ENCODE measurements at places on chromosomes 2 and 18. TPM values are rescaled to one million over a fixed set of nuclear protein-coding genes. Genes with fewer than 3 reads are reported as not detected.
A peak's percentile ranks its signal among the peaks of the same experiment; 100 is the strongest.

DNA sequence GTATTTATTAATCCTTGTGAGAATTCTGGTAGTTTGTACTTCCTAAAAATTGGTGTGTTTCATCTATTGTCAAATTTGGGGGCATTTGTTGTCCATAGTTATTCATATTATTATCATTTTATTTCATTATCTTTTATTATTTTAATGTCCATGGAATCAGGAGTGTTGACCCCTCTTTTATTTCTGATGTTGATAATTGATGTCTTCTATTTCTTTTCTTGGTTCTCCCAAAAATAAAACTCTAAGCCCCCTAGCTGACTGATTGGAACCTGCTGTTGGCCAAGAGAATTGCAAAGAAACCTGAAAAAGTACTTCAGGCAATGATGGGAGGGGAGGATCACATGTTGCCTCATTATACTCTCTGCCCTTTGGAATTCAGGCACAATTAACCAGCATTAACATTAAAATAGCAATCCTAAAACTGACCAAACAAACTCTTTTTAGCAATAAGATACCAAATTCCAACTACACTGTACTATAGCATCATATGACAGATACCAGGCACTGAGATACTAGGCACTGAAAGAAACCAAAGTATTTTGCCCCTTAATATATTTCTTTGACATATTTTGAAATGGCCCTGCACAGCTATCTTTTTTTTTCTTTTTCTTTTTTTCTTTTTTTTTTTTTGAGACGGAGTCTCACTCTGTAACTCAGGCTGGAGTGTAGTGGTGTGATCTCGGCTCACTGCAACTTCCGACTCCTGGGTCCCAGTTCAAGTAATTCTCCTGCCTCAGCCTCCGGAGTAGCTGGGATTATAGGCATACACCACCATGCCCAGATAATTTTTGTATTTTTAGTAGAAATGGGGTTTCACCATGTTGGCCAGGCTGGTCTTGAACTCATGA lies 1097.2 kb upstream of the CNTNAP5 start:
- DNase-seq, result no peak

- no peak for DNase-seq
These were observed 1.9 kb downstream of the FIGN start for GRCh38 chr2:163733956-163734355.

DNA sequence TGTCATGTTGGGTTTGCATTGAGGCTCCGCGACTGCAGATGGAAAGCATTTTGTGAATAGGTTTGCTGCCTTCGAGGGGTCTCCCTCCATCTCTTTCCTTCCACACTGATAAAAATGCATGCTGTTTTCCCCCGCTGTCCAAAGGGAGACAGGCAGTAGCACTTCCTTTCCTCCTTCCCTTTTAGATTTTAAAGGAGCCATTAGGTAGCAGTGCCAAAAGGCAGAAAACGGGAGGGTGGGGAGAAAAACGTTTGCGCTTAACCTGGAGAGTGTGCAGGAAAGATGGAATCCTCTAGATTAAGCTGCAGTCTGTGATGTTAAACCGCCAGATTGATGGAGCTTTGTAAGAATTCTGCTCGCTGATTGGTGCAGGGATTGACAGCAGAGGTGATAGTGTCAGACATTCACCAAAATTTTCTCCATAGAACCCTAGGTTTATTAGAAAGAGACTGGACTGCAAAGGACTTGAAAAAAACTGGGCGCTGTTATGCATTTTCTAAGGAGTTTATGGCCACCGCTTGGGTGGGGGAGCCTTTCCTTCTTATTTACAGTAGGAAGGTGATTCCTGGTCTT lies 688 bp downstream of the MAPRE2 start:
- no peak for DNase-seq

Gene CAD
- 8.2 TPM for total RNA-seq

DNA sequence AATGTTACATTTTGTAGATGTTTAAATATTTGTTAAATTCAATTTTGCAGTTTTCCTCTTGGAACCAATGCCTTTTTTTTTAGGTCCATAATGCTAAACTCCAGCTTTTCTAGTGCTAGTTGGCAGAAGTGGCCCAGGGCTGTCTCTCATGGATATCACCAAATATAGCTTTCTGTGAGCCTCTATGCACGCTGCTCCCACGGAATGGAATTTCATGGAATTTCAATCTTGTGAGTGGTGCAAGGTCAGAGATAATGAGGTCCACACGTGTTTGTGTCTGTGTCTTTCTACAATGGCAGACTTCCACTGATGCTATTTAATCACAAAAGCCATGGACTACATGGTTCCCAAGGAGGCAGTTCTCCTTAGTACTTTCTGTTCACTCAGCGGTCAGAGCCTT lies 191.5 kb upstream of the PARD3B start:
- DNase-seq, result no peak

Gene ALPP
- not detected for total RNA-seq

GRCh38 chr2:121837591-121837990 lies 82.1 kb downstream of the TSN start:
- DNase-seq, result no peak

- DNase-seq, result peak; percentile 51
These were observed 146.5 kb downstream of the GLI2 start for GRCh38 chr2:120881981-120882788.

DNA sequence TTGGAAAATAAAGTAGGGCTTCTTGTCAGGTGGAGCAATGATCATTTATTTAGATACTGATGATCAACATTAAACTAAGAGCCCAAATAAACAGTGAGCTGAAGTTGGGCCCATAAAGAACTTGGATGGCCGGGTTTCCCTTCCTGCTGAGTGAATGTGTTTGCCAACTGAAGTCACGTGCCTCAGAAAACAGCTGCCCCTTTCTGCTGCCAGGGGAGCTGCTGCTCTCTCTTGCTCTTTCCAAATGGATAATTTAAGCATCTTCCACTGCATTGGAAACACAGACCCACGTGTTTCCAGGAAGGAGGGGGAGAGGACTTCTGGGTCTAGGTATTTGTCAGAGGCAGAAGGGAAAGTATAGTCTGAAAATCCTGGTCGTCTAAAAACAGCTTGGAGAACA lies 22.9 kb upstream of the NCKAP5 start:
- DNase-seq, result peak; percentile 58

- no peak for DNase-seq
These were observed 263.8 kb downstream of the MEIS1 start for GRCh38 chr2:66698576-66699239.

GRCh38 chr2:149329068-149329467 lies 1.3 kb upstream of the LYPD6 start:
- no peak for DNase-seq

GRCh38 chr18:74630804-74631203 lies 33.1 kb downstream of the ZNF407 start:
- DNase-seq, result no peak

DNA sequence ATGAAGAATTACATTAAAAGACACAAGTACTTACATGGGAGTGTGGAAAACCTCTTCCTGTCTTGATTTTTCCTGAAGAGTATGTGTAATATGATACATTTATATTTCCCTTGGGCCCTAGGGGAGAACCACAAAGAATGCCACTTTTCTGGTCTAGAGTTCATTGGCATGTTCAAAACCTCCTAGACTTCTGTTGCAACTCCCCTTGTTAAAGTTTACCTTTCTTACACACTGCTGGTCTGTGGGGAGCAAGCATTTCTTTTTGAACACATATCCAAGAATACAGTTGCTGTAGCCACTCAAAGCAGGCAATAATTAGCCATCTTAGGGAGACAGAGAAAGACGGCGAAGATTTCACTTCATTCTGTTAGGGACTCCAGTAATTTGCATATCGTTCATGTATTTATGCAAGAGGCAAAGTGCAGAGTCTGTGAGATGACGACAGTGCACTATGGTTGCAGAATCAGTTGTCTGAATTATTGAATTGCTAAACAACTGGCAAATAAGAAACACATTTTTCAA lies 103.5 kb downstream of the NOL4 start:
- no peak for DNase-seq

DNA sequence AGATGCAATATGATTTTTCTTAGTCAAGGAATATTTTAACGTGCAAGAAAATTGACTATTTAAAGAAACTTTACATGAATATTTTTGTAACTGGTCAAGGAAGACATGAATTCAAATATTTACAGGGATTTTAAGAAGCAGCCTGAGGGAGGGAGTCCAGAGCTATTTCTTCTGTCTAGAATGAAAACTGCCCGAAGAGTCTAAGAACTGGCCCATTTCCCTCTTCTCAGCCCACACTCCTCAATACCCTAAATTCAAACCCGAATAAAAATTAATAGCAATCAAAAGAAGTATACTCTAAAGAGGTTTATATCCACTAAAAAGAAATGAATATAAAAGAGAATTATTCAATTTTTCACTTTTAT lies 6.5 kb upstream of the NDUFV2 start:
- no peak for DNase-seq

GRCh38 chr2:174395969-174396630 lies 570 bp downstream of the SCRN3 start:
- no peak for DNase-seq

GRCh38 chr2:189393440-189394111 lies 47.7 kb upstream of the WDR75 start:
- DNase-seq, result no peak

Gene GALNT13
- not detected for total RNA-seq

- no peak for DNase-seq
These were observed 59.6 kb upstream of the CREB1 start for GRCh38 chr2:207469943-207470729.

DNA sequence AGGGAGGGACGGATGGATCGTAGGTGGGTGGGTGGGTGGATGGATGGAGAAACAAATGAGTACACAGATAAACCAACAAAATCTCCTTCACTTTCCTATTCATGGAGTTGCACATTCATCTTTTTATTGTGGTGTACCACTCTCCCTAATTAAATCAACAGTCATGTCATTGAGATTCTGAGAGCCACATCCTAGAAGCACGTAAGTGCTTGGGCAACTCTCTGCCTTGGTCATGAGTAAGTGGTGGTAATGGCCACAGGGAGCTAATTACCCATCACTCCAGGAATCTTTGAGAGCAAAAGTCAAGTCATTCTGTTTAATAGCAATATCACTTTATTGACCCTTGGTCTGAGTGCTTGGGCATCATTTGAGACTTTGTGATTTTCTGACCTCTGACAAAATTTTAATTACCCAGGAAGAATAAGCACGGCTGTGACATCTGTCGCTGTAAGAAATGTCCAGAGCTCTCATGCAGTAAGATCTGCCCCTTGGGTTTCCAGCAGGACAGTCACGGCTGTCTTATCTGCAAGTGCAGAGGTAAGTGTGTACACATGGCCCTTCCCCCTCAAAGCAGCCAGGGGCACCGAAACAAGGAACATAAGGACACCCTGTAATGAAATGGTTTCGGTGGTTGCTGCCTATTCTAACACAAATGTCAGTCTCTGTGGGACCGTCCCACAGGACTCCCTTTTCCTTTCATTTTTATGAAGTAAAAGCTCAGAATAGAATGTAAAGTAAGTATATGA lies 85.9 kb downstream of the FEZ2 start:
- no peak for DNase-seq

- no peak for DNase-seq
These were observed 85.9 kb upstream of the SP3 start for GRCh38 chr2:174051068-174051467.

Measured in psoas muscle (tissue), 8 donors.